ENCODE measurements at places on chromosomes 3 and 15. TPM values are rescaled to one million over a fixed set of nuclear protein-coding genes. Genes with fewer than 3 reads are reported as not detected.

DNA sequence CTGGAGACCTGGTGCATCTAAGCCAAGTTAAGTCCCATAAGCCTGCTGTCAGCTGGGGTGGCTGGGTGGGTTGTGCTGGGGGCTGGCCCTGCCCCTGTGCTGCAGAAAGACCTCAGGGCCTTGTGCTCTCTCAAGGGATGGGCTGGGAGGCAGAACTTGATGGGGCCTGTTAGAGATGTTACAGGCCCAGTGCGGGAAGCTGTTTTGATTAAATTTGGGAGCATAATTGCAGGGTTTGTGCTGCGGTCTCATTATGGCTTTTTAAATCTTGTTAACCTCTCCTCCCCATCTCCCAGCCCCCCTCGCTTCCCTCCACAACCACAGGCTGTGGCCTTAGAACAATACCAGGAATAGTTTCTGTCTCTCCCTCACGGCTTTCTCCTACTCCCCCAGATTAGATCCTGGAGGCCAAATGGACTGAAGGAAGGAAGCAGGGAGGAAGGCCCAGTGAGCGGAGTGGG, 87.6 kb upstream of the TLE3 start:
- peak; percentile 82 for DNase-seq

GRCh38 chr15:74136814-74137536, 6.6 kb downstream of the ISLR2 start:
- no peak for DNase-seq

DNA sequence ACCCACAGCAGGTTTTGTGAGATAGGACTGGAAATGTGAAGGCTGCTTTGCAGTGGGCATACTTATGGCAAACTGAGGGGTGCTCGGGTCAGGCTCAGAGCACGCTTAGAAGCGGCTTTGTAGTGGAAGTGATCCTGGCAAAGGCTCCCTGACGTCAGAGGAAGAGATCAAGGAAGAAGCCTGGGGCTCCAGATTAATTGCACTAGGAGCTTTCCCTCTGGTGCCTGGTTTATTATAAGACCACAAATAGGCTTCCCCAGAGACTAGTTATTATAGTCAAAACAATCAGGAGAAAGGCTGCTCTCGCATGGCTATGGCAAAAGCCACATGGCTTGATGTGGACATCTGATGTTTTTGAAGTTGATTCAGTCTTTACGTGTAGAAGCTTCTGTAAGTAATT, 515.1 kb downstream of the GABRG3 start:
- DNase-seq, result no peak

DNA sequence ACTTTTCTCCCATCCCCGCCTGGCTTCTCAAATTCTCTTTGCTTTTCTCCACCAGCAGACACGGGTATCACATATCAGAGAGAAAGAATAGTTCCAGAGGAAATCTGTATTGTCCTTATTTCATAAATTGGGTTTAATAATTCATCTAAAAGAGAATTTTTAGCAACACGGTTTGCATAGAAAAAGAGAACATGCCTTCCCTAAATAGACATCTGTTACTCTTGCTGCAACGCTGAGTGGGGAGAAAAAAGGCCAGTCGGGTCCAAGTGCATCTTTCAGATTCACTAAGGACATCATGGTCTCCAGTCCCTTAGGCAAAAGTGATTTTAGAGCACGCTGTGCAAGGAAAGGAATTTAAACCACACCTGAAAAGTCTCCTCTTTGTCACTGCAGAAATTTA, 201.3 kb downstream of the ABHD5 start:
- no peak for DNase-seq

- no peak for DNase-seq
Observed at GRCh38 chr3:24608701-24609390, 114.2 kb upstream of the THRB start.

DNA sequence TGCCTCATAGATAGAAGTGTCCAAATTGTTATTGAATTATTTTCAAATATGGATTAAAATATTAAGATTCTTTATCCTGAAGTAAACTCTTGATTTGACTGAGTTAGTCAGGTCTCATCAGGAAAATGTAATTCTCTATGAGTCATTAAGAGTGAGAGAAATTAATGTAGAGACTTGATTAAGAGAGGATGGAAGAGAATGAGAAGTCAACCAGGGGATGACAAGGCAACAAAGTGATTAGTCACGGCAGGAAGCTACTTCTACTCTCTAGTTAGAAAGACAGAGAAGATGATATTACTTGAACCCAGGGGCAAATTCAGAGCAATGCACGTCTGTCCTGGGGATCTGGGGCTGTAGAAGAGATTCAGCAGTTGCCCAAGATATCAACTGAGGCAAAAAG, 202.5 kb downstream of the LSAMP start:
- DNase-seq, result no peak

PLA2G4E gene
- polyA plus RNA-seq, result not detected

IQCF5 gene
- not detected for polyA plus RNA-seq

LCTL gene
- 1.9 TPM for polyA plus RNA-seq
